ENCODE measurements at places on chromosomes 12 and 14.

- DNase-seq: no peak
Measured at GRCh38 chr12:129053232-129053631, 200.0 kb downstream of the GLT1D1 start.

DNA sequence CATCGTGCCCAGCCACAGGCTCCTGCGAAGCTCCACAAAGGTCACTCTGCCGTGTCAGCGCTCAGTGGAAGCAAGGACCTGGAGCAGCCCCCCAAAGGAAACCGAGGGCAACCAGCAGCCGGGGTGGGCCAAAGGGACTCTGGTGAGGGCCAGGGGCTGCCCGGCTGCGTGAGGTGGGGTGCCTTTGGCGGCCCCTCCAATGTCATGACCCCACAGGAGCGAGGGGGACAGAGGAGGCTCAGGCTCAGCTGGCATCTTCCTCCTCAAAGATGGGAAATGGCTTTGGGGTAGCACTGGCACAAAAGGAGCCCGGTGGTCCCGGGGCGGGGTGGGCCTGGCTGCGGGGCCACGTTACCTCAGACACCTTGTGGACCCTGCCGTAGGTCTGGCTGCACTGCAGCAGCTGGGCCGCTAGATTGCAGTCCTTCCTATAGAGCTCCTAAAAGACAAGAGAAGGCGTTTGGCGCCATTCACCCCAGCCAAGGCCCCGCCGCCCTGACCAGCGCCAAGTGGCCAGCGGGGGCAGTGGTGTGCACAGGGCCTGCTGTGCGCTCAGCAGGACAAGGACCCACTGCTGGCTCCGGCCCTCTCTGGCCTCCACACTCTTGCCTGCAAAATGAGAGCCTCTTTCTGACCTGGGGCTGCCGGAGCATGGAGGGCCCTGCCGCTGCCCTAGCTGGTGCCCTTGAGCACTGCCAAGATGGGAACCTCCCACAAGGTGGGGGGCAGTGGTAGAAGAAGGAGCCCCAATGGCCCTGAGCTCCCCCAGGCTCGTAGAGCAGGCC is 46.9 kb downstream of the BEGAIN start:
- DNase-seq: no peak

- no peak for DNase-seq
Measured at GRCh38 chr14:55715889-55716288, 135.9 kb downstream of the KTN1 start.

- DNase-seq: no peak
Measured at GRCh38 chr12:80692114-80692513, 15.3 kb upstream of the MYF6 start.

Measured in GDM1 (cell line).